MCF 10A (cell line): ENCODE measurements at places on chromosomes 7 and 10. TPM values are rescaled to one million over a fixed set of nuclear protein-coding genes. Genes with fewer than 3 reads are reported as not detected.

Gene TYW1B
- total RNA-seq: 0.93 and 0.98 TPM in 2 replicates

DNA sequence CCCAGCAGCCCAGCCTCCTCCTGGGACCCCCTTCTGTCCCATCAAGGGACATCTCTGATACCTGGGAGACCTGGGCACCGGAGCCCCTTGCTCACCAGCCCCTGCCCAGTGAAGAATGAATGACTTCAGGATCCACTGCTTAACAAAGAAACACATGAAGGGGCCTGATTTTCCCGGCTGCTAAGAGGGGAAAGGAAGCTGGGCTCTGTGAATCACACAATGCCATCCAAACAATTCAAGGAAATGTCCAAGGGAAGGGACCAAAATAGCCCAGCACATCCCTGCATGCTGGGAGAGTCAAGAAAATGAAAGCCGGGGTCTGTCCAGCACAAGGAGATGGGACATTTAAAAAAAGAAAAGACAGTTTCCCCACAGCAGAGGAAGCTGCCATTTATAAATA lies 128.7 kb upstream of the JCAD start:
- no peak overlapping the region for H3K27ac ChIP-seq
- no peak for DNase-seq
- H3K4me1 ChIP-seq: peaks cover 23% of the 10 kb centered on the region
- H3K36me3 ChIP-seq: no peaks in the 10 kb centered on the region
- H3K4me3 ChIP-seq: no peak overlapping the region
- H3K27me3 ChIP-seq: no peaks in the 10 kb centered on the region

DNA sequence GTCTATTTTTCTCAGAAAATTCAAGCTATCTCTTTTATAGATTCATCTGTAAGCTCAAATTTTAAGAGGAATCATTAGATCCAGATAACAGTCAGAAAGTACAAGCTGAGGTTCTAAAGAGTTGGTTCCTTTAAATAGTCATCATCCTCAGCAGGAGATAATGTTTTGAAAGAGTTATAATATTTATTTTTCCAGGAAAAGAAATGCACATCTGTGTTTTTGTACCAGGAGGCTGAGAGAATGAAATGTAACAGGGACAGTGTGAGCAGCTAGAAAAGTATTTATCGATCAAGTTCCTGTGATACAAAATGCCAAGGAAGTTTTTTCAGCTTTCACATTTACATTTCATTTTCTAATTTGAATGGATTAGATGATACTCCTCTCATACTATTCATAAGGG lies 120.2 kb upstream of the LRRTM3 start:
- no peak for DNase-seq
- H3K36me3 ChIP-seq: no peaks in the 10 kb centered on the region
- peaks cover 6% of the 10 kb centered on the region for H3K4me1 ChIP-seq
- H3K4me3 ChIP-seq: no peak overlapping the region
- H3K27ac ChIP-seq: no peak overlapping the region

GRCh38 chr10:110429301-110429700 lies 68.4 kb upstream of the DUSP5 start:
- DNase-seq: no peak
- H3K36me3 ChIP-seq: no peaks in the 10 kb centered on the region
- peaks cover 21% of the 10 kb centered on the region for H3K4me1 ChIP-seq
- no peaks in the 10 kb centered on the region for H3K27me3 ChIP-seq

GRCh38 chr7:85011127-85011526 lies 175.7 kb downstream of the SEMA3D start:
- H3K4me1 ChIP-seq: no peaks in the 10 kb centered on the region
- H3K27me3 ChIP-seq: no peaks in the 10 kb centered on the region
- no peak for DNase-seq
- H3K27ac ChIP-seq: no peak overlapping the region

- H3K4me1 ChIP-seq: no peaks in the 10 kb centered on the region
- no peaks in the 10 kb centered on the region for H3K36me3 ChIP-seq
- no peak overlapping the region for H3K4me3 ChIP-seq
- H3K27ac ChIP-seq: no peak overlapping the region
- DNase-seq: no peak
Observed at GRCh38 chr7:125033506-125033905, 103.9 kb upstream of the POT1 start.

Gene CPVL
- total RNA-seq: 29.2 and 49.0 TPM in 2 replicates

DNA sequence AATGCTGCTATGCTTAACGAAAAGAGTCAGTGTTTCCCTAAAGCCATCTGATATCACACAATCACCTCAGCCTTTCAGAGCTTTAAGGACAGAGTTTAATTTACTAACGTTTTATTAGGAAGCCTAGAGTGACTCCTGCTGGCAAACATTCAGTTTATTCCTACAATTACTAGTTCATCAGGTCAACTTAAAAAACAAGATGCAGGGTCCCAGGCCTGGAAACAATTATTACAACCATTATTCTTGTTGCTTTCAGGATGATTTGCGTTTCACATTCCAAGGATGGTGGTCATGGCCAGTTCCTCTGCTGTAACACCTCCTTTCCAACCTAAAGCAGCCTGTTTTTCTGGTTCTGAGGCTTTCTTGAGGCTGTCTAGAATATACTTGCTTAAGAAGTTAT lies 1.5 kb upstream of the FAM53B start:
- H3K27me3 ChIP-seq: no peaks in the 10 kb centered on the region
- peaks cover 29% of the 10 kb centered on the region for H3K36me3 ChIP-seq
- DNase-seq: peak; percentile 49

- DNase-seq: no peak
- peaks cover 13% of the 10 kb centered on the region for H3K4me1 ChIP-seq
- no peaks in the 10 kb centered on the region for H3K27me3 ChIP-seq
- H3K4me3 ChIP-seq: no peak overlapping the region
Observed at GRCh38 chr7:37445064-37445723, 3.5 kb downstream of the ELMO1 start.

Gene RSPH10B2
- not detected in 2 replicates for total RNA-seq

Gene CALHM1
- total RNA-seq: not detected in 2 replicates

Gene PRLHR
- not detected in 2 replicates for total RNA-seq

DNA sequence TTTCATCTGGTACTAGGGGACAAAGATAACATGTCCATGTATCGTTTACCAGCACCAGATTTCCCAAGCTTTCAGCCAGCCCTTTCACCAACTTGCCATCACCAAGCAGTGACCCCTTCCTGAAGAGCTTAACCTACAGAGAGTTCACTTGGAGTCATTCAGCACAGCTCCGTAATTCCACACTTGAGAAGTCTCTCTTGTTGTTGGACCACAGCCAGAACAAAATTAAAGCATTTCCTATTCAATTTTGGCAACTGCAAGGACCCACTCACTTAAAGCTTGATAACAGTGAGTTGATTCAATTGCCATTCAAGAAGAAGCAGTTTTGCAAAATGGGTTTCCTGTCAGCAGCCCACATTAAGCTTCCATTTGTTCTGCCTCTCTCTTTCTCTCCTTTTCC lies 88.5 kb upstream of the LRRTM3 start:
- H3K27ac ChIP-seq: no peak overlapping the region
- no peaks in the 10 kb centered on the region for H3K27me3 ChIP-seq
- no peak for DNase-seq
- peaks cover 5% of the 10 kb centered on the region for H3K4me1 ChIP-seq
- no peaks in the 10 kb centered on the region for H3K36me3 ChIP-seq
